ENCODE measurements at places on chromosomes 12 and 14.

GRCh38 chr14:36048667-36049066 lies 127.9 kb downstream of the PTCSC3 start:
- DNase-seq = no peak

DNA sequence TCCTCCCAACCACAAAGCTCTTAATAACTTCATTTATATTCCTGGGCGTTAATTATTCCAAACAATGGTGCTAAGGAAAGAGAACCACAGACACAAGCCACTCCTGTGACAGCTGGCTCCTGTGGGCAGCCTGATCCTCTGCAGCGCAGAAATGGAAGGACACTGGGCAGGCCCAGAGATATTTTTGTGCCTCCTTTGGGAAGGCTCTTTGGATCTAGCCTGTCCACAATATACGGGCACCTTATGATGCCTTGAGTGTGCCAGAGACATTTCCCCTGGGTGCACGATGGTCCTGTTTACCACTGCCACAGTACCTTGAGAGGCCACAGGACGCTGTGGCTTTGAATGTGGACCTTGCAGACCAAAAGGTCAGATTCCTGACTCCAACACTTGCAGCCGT lies 2.1 kb downstream of the ASB2 start:
- no peak for DNase-seq

DNA sequence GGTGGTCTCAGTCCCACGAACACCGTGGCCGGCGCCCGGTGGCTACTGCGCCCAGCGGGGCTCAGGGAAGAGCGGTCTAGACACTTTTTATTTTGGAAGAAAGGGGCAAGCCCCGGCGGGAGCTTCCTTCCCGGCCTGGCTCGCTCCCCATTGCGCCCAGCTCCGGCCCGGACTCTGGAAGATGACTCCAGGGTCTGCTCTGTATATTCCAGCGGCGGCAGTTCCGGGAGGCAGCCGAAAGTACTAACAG lies 225.1 kb upstream of the CRY1 start:
- no peak for DNase-seq

DNA sequence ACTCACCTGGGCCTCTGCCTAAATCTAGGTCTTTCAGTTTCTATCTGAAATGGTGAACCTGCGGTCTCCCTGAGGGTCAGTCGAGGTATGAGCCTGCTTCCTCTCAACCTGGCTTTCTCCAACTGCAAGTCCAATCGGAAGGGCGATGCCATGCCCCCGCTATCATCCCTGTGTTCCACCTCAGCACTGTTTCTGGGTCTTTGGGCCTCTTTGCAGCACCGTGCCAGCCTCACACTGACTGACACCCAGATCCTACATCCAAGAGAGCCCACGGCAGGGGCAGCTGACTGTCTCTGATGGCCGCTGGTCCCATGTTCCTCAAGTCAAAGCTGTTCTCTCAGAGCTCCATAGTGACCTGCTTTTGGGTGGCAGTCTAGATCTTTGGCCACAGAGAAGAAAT lies 120.7 kb downstream of the PAPOLA start:
- DNase-seq = no peak

DNA sequence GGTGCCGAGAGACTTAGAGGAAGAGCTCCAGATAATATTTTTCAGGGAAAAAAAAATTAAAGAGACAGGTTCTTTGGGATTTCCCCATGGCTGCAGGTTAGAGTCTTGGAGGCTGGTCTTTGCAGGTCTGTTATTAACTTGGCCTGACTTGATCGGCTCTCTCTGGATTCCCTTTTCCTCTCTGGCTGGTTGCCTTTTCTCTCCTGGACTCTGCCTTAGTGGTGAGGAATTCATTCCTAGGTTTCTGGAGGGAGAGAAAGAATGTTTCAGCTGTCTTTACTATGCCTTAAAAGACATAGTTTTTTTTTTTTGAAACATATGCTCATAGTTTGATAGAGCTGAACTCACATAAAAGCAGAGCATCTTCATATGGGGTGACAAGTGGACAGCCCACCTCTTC lies 336.3 kb downstream of the BMP4 start:
- no peak for DNase-seq

GRCh38 chr12:115762936-115763335 lies 514.6 kb downstream of the MED13L start:
- DNase-seq = peak; percentile 46

- no peak for DNase-seq
These were observed 29.8 kb upstream of the C14orf180 start for GRCh38 chr14:104549536-104550339.

DNA sequence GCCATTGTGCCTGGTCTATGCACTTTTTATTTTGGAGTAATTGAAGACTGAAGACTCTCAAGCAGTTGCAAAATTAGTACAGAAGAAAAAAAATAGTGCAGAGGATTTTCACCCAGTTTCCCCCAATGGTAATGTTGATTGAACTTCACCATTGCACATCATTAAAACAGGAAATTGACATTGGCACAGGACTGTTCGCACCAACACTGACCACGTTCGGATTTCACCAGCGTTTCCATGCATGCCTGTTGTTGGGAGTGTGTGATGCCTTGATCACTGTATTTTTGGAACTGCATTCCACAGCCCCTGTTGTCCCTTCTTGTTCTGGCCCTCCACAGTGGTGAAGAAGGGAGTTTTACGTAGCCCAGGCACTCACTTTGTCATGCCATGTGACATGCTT lies 67.1 kb downstream of the FOXN4 start:
- no peak for DNase-seq

- DNase-seq = no peak
These were observed 32.4 kb downstream of the BICD1 start for GRCh38 chr12:32139064-32139421.

- DNase-seq = no peak
These were observed 25.6 kb downstream of the ATXN2 start for GRCh38 chr12:111573476-111573875.
